ENCODE measurements at places on chromosomes 2 and 18.

GRCh38 chr2:217223222-217223930 is 363.5 kb upstream of the TNP1 start:
- DNase-seq, result no peak

DNA sequence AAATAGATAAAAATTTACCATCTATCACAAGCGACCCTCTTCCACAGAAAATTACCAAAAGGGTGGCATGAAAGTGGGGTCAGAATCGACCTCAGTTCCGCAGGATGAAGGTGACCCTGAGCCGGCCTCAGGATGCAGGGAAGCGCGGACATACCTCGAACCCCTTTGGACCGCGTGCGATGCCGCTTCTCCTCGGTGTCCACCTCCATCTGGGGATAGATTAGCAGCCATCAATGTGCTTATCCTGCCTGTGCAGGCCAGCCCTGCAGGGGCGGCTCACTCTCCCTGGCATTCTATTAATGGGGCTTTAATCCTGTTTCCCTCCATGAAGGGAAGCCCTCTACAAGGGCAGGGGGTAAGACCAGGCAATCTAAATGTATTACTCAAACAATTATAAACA is 235.3 kb upstream of the PXDN start:
- no peak for DNase-seq

DNA sequence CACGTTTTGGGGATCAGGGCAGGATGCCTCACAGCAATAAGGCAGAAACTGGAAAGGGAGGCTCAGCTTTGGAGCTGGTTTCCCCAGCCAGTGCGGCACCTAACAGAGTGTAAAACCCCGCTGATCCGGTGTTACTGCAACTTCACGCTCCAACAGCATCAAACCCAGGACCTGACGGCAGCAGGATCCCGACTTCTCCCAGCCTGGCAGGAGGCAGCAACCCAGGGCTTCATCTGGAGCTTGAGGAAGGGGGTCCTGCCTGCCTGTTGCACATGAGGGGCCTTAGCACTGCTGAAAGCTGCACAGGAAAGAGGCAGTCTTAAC is 209.8 kb downstream of the MGAT5 start:
- no peak for DNase-seq

DNA sequence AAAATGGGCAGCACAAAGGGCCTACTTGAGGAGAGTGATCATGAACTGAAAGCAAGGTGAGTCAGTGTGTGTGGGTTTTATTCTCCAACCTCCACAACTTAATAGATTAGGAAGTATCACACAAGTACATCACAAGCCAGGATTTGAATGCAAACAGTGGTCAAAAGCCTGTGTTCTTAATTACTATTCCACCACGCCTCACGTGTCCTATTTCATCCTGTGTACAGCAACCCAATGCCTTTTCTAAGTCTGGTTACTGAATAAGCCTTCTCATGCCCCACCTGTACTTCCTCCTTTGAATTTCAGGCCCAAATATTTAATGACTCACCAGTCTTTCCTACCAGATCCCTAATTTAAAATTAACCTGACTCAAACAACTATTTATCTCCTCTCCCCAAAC is 755.7 kb upstream of the SLC8A1 start:
- DNase-seq, result no peak

GRCh38 chr2:43887176-43887575 is 48.4 kb downstream of the ABCG8 start:
- no peak for DNase-seq

DNA sequence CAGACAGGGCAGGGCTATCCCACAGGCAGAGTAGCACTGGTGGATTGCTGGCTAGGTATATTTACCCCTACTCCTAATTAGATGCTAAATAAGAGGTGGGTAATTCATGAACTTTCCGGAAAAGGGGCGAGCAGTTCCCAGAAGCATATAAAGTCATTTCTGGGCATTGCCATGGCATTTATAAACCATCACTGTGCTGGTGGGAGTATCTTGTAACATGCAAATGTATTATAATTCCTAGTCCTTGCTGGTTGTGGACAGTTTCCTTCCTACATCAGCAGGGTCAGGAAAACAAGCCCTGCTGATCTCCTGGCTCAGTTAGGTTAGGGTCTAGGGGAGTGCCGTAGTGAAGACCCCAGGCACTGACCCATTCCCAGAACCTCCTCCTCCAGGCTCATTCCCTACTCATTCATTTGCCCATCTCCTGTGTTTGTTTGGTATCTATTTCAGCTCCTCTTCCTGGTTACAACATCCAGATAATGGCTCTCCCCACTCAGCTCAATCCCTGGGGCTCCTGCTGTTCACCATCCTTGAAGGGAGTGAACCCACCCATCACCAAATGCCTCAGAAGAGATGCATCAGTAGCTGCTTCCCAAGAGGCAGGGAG is 282.7 kb downstream of the SRBD1 start:
- no peak for DNase-seq

GRCh38 chr2:74944987-74945787 is 13.3 kb upstream of the POLE4 start:
- no peak for DNase-seq

- no peak for DNase-seq
Measured at GRCh38 chr2:129262934-129263333, 716.5 kb upstream of the RAB6C start.

Measured in brain pericyte (primary cell).